ENCODE measurements at places on chromosomes 13 and 19.

- DNase-seq = no peak
Measured at GRCh38 chr19:45040059-45040771, 1.4 kb downstream of the CLASRP start.

- DNase-seq = peak; percentile 68
Measured at GRCh38 chr19:35545855-35546381, 492 bp downstream of the TMEM147 start.

DNA sequence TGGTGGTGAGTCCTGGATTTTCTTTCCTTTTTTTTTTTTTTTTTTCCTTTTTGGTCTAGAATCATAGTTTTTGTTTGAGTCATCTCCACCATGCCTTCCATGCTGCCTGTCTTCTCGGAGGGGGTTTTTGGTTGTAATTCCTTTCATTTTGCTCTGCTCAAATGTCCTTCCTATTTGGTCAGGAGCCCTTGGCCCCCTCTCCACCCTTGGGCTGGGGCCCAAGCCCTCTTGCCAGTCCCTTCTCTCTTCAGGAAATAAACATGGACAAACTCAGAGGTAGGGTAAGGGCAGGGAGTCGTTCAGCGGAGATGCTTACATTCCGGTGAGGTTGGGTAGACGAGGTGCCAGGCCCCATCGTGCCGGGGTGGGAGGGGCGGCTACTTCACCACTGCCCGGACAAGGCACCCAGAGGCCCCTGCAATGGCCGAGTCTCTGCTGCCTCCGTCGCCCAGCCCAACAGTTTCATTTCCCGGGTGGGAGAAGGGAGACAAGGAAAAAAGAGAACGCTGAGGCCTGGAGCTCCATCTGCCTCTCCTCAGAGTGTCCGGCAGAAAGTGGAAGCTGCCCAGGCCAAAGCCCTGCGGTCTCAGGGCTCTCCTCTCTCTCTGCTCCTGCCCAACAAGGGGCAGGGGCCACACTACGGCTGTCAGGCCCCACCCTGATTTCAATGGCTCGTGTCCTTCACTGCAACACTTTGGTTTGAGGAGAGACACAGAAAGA, 12.7 kb downstream of the ZNF574 start:
- no peak for DNase-seq

DNA sequence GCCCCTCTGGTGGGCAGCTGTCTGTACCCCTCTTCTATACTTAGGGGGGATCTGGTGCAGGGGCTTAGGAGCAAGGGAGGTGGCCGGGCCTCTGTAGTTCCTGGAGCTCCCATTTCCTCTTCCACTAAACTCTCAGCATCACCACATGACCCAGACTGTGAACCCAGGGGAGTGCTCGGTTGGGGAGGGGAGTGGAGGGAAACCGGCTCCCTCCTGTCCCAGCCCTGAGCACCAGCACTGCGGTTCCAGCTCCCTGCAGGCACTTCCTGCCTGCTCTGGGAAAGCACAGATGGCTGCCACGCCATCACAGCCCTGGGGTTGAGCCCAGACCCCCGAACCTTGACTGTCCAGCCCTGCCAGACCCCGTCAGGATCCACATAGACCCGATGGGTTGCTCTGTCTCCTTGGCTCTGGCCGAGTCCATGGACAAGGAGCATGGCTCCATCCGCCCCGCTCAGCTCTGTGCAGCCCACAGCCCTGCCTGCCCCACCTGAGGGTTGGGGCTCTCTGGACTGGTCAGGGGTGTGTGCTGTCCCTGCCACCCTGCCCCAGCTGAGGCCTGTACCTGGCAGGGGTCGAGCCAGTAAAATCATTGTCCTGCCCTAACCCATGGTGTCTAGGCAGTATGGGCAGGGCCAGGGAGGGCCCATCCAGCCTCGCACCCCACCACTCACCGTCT, 36.0 kb upstream of the SLC7A10 start:
- no peak for DNase-seq

DNA sequence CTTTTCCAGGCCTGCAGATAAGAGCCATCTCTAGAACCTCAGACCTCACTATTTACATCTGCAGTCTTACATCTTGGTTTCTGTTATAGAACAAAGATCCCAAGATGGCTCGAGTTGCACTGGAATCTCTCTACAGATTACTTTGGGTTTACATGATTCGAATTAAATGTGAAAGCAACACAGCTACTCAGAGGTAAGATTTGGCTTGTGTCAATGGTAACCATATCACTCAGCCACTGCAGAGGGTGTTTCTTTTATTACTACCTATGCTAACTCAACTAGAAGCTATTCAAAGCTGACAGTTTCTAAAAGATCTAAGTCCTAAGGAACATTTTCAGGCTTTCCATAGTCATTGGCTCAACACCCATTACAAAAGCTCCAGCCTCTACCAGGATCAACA, 115.6 kb downstream of the FRY start:
- no peak for DNase-seq

DNA sequence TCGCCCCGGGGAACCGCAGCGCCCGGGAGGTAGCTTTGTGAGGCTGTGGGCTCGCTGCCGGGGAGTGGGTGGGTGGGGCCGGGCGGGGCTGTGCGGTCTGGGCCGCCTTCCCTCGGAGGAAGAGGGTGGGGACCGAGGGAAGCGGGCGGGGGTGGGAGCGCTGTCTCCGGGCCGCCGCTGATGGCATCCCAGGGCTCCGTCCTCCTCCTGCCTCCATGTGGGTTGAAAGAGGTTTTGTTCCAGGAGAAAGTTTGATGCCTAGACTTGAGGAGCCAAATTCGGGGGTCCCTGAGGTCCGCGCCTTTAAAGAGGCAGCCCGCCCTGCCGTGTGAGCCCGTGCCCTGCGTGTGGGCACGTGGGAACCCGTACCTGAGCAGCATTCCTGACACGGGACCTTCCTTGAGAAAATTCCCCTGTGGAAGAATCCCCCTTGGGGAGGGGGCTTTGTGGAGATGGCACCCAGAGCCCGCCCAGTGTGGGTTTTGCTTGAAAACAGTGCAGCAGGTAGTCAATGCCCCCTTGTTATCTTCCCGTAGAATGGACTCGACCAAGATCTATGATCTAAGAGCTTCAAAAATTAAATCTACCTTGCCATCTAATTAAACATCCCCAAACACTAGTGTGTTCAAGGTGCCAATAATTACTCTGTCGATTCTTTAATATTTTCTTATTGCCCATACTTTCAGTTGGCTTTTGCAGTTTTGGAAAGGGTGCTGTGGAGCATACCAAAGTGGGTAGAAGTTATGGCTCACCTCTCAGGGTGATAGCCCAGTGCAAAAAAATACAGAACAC, 107.8 kb downstream of the RXFP2 start:
- DNase-seq = no peak

Data from stimulated activated CD4-positive, alpha-beta T cell treated with anti-CD3 and anti-CD28 coated beads, Interleukin-4, amount 100 ng/mL, for 1 hour (primary cell).